CMK (cell line): ENCODE measurements at places on chromosomes 1 and 21.

DNA sequence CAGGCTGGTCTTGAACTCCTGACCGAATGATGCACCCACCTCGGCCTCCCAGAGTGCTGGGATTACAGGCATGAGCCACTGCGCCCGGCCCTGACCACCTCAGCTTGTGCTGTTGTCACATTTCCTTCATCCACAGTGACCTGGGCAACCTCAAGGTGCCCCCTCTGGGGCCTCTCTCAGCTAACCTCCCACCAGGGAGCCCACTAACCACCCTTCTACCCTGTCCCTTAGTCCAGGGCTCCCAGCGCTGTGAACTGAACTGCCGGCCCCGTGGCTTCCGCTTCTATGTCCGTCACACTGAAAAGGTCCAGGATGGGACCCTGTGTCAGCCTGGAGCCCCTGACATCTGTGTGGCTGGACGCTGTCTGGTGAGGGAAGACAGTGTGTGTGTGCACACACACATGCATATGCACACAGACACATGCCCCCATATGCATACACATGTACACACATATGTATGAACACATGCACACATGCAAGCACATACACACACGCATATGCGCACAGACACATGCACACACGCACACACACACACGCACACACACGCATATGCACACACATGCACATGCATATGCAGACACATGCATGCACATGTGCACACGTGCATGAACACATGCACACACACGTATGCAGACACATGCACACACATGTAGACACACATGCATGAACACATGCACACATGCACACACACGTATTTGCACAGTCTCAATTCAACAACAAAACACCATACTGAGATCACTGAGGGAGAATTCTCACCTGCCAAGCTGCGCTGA lies 6.2 kb downstream of the ADAMTSL4 start:
- DNase-seq = no peak

- no peak for DNase-seq
Measured at GRCh38 chr1:218501161-218501560, 156.0 kb downstream of the TGFB2 start.

GRCh38 chr21:41112740-41113692 lies 54.9 kb upstream of the BACE2 start:
- DNase-seq = peak; percentile 76

DNA sequence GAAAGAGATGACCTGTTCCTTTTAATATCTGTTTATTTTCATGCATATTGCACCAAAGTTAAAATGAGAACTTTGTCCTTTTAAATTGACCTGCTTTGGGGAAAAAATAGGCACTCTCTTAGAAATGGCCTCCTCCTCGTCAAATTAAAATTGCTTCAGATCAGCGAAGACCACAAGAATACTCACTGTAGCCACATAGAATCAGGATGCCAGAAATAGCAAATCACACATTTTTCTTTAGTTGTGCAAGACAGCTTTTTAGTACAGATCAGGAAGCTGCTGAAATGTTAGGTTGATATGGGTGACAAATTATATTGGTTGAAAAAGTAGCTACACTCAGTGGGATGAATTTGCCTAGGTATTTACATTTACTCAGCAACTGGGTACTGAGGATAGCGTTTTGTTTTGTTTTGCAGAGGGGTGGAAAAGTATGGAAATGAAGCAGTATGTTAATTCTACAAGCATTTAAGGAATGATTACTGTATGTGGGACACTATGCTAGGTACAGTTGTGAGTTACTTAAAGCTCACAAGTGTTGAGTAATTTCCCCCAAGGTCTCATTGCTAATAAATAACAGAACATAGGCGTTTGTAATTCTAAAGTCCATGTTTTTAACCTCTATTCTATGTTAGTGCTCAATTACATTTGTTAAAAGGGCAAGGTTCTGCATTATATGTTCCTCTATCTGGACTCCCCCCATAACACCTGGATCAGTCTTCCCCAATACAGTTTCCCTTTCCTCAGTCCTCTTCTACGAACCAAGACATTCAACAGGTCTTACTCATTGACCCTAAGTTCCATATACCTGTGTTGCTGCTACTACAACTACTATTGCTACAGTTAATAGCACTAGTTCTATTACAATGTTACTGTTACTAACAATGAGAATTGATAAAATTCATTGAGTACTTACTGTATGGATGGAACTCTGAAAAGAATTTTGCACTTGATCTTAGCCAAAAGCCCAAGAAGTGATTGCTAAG lies 99.4 kb upstream of the S1PR1 start:
- no peak for DNase-seq

DNA sequence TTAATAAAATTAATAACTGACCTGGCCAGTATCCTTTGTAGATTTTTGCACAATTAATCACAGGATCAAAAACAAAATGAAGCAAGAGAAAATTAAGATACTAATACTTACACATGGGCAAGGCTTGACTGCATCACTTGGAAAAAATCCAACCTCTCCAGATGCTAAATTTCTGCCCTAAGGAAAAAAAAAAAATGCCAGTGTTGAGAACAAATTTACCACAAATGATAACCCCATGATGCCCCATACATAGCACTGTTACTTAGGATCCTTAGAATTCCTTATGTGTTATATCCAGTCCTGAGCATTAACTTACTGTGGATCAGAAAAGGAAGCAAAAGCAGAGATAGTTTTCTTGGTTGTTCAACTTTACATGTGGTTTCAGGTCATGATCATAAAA lies 347.5 kb downstream of the VAV3 start:
- DNase-seq = no peak

- DNase-seq = no peak
Measured at GRCh38 chr1:201780952-201781351, 48.0 kb upstream of the IPO9 start.

DNA sequence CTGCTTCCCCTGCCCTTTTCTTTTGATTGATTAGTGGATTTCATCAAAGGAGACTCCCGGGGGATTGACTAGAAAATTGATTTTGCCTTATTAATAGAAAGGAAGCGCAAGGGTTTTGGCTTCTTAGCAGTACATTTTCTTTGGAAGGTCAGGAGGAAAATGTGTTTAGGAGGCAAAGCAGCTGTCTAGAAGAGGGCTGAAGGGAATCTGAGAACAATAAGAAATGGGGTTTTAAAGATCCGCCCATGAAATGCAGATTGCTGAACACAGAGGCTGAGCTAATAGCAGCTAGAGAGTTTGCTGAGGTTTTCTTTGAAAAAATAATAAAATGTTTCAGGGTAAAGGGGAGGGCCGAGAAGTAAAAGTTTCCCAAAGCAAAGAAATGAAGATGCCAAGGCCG lies 4.9 kb downstream of the SERTAD4 start:
- DNase-seq = no peak

DNA sequence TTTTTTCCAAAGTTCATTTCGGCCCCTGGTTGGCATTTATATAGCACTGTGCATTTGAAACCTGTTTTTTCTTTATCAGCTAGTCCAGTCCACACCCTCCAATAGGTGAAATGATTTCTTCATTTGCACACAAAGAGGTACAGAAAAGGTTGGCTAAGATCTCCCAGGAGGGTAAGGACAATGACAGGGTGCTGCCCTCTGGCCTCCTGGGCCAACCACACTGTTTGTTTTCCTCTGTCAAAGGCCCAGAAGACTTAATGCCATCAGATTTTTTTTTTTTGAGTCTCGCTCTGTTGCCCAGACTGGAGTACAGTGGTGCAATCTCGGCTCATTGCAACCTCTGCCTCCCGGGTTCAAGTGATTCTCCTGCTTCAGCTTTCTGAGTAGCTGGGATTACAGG lies 70.1 kb upstream of the EFHD2 start:
- no peak for DNase-seq

- DNase-seq = no peak
Measured at GRCh38 chr1:197144570-197145325, 1.7 kb downstream of the ASPM start.

- no peak for DNase-seq
Measured at GRCh38 chr1:215160351-215160750, 77.8 kb downstream of the KCNK2 start.

- DNase-seq = no peak
Measured at GRCh38 chr1:200062143-200062542, 34.6 kb downstream of the NR5A2 start.

DNA sequence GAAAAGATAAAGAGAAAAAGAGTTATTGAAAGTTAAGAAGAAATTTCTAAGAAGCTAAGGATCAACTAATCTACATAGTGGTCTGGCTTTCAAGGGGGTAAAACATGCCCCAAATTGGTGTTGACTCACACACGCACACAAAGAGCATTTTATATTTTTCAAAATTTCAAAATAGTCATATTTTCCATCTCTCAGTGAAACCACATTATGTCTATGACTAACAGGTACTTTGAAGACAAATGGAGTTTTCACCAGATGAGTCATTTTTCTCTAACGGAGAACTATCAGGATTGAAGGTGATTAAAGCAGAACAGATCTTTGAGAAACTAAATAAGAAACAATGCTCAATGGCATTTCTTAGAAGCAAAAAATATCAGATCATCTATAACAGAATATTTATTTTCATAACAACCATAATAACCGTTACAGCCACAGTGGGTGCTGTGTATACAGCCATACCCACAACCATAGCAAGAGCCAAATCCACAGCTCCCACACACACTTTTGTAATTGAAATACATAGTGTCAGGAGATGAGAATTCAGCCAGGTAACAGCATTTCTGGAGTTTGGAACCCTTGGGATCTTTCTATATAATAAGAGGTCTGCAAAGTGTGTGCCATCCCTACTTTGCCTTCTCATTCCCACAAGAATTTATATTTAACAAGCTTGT lies at the start of gene KRTAP21-3:
Gene KRTAP21-3 (minus strand): TSS at position 539 of the 671 bp plus-strand sequence. CDS start 18 bp downstream, at position 521.
- no peak for DNase-seq

DNA sequence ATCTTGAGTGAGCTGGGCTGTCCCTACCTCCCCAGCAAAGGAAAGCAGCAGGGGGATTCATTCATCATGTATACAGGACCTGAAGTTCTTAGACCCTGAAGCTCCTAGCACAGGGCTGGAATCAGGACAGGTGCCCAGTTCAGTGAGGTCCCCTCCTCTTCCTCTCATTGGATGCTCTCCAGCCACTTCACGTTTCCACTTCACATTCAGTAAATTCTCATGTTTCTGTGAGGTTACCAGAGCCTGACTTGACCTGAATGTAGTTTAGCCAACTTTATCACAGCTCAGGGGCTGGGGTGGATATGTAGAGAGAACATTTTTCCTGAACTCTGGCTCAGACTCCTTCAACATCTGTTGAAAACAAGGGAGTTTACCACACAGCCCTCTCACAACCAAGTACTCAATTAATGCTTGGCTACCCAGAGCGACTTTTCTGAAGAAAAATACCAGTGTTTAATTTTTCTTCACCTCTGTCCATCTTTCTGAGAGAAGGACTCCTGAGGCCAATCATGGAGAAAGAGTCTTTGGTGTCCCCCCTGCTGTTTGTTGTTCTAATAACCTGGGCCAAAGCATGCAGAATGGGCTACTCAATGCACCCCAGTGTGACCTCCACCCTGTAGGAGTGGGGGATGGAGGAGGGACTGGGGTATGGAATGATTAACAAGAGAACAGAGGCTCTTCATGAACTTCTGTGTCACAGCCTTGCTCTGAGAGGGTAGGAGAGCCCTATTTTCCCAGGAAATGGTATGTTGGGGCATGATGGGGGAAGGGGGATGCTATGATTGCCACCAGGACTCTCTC lies 108.3 kb upstream of the FGGY start:
- no peak for DNase-seq

GRCh38 chr1:204201348-204202040 lies 5.2 kb upstream of the KISS1 start:
- DNase-seq = no peak

DNA sequence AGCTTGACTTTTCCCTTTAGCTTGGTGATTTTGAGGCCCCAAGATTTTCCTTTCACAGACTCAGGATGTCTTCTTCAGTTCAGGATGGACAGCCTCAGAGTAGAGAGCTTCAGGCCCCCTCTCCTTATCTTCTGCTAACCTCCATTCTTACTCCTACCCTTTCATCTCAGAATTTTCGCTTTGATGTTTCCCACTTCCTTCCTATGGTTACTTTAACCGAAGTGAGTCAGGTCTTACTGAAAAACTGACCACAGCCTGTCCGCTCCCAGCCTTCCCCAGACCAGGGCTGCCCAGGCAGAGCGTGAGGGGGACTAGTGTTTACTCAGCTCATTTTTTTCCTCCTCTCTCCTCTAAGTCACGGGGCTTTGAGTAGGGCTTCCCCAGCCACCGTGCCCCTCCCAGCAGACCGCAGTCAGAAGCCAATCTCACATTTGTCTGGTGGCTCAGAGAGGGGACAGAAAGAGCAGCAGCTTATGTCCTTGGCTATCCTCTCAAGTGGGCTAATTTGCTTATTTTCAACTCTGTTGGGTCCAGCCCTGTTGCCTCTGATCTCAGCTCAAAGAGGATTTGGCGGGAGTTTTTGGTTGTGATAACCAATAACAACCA lies 4.2 kb upstream of the IL19 start:
- DNase-seq = peak; percentile 79

- no peak for DNase-seq
Measured at GRCh38 chr1:54331843-54332463, 74.2 kb downstream of the SSBP3 start.

DNA sequence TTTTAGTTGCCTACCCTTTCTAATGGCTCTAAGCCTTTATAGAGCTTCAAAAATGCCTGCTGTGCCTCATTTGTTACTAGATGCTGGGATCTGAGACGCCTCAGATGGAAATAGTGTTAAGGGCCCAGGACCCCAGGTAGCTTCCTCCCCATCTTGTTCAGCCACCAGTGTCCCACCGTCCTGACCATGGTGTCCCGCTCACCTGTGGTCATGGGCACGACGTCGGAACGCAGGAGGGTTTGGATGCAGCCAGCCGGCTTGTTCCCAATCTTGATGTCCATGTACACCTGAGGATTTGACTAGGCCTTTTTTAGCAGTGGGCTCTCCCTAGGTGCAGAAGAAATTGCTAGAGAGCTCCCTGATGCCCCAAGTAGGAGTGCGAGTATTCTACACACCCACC lies 31.1 kb downstream of the PABPC4 start:
- DNase-seq = no peak

DNA sequence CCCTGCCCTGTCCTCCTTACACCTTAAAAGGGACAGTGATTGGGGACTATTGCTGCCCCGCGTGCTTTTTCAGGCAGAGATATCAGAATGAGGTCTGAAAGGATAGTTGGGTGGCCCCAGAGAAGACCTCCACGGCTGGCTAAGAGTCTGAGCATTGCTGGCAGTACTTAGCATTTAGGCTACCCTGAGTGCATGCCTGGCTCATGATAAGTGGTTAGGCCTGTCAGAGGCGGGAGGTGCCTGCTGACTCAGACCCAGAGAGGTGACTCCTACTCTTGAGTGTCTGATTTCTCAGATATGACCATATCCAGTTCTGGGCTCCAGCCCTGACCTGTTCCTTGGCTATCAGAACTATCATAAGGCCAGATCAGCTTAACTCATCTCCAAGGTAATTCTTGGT lies 213.7 kb downstream of the PBX1 start:
- DNase-seq = no peak
